ENCODE measurements at places on chromosomes 1 and 21. TPM values are rescaled to one million over a fixed set of nuclear protein-coding genes. Genes with fewer than 3 reads are reported as not detected.

Gene CHD5
- total RNA-seq, result 2.0 TPM

GRCh38 chr1:229941160-229941559 lies 125.9 kb upstream of the GALNT2 start:
- DNase-seq, result no peak

Gene SPRR2G
- not detected for total RNA-seq

Gene TEX50
- total RNA-seq, result not detected

DNA sequence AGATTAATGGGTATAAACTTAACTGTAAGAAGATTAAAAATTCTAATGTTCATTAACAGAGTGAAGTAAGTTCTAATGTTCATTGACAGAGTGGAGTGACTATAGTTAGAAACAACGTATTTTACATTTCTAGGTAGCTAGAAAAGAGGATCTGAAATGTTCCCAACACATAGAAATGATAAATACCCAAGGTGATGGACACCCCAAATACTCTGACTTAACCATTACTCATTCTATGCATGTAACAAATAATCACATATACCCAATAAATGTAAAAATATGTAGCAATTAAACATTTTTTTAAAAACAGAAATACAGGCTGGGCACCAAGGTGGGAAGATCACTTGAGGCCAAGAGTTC lies 62.1 kb downstream of the ABL2 start:
- DNase-seq, result no peak

Gene HPCAL4
- total RNA-seq, result 0.49 TPM

Gene SLC19A1
- 4.9 TPM for total RNA-seq

Gene PLA2G2F
- not detected for total RNA-seq

Gene SLC30A2
- not detected for total RNA-seq

Gene CAMK1G
- total RNA-seq, result not detected

Gene KRTAP21-2
- total RNA-seq, result not detected

DNA sequence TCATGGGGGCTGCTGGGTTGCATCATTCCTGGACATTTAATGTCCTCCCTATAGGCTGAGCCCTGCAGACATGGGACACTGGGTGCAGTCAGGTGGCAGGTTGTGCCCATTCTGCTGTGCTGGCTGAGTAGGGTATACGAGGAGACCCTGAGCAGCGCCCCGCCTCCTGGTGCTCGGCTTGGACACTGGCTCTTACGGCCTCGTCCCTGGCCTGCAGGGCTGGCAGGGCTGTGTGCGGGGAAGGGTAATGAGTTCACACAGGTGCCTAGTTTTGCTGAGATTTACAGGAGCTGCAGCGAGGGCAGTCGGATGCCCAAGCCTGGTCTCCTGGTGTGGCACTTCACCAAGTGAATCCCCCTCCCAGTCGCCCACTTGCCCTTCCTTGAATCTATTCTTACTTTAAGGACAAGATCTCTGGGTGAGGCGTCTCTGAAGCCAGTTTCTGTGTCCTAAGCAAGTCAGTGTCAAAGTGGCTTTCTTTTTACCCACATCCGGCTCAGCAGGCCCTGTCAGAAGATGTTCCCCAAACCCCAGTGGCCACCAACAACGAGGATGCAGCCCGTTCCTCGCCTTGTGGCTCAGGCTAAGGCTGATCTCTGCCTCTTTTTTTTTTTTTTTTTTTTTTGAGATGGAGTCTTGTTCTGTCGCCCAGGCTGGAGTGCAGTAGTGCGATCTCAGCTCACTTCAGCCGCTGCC lies 73.2 kb downstream of the MAN1C1 start:
- no peak for DNase-seq

Gene RNU1-4
- total RNA-seq, result 19,908 TPM

- no peak for DNase-seq
Measured at GRCh38 chr21:44365251-44365966, 12.0 kb downstream of the TRPM2 start.

Gene BTBD19
- 7.9 TPM for total RNA-seq

DNA sequence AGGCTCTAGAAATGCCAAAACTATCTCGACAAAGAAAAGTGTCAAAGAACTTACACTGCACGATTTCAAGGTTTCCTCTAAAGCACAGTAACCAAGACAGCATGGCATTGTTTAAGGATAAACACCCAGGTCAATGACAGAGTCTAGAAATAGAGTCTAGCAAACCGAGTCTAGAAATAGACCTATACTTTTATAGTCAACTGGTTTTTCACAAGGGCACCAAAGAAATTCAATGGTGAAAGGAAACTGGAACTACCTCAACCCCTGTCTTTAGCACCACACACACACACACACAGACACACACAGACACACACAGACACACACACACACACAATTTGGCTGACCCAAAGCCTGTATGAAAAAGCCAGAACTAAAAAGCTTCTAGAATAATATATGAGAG lies 67.1 kb upstream of the PGBD5 start:
- DNase-seq, result no peak

- DNase-seq, result no peak
Measured at GRCh38 chr1:223556414-223557129, 108.9 kb downstream of the CAPN8 start.

Gene TRPM2
- total RNA-seq, result 2.2 TPM

DNA sequence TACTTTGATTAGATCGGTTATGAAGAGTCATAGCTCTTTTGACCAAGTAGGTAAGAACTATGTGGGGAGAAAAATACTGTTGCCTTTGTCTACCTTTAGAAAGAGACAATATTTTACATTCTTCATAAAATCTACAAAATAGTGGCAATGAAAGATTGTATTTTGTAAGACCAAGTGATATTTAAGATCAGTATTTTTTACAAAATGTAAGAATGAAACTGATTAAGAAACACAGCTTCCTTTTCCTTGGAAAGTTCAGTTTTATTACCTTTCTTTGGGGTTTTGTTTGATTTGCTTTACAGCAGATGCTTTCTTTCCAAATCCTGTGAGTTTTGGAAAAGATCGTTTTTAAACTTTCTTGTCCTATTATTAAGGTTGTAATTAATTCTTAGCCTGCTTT lies 69.8 kb downstream of the SLC35A3 start:
- DNase-seq, result no peak

- DNase-seq, result no peak
Measured at GRCh38 chr1:158952416-158952815, 21.1 kb downstream of the PYHIN1 start.

- DNase-seq, result no peak
Measured at GRCh38 chr1:57423656-57424211, at the start of gene DAB1. TSS of gene DAB1 (minus strand) at chr1:57424060. CDS start at chr1:57291030, 133,030 bp downstream.

DNA sequence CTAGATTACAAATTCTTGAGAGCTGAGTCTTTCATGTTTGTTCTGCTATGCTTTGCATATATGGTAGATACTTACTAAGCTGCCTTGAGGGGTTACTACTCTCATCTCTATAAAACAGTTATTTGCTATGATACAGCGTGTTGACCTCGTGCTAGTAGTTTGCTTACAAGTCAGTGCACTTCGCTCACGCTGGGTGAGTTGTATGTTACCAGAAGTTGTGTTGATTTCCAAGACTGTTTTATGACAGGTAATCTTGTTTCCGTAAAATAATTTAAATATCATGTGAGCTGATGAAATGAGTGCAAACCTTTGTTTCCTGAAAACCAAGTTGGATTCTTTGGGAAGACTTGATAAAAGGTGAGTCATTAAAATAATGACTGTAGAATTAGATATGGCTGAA lies 7.3 kb downstream of the MRPS6 start:
- DNase-seq, result no peak

GRCh38 chr1:76677416-76678405 lies 189.6 kb upstream of the ST6GALNAC5 start:
- no peak for DNase-seq

DNA sequence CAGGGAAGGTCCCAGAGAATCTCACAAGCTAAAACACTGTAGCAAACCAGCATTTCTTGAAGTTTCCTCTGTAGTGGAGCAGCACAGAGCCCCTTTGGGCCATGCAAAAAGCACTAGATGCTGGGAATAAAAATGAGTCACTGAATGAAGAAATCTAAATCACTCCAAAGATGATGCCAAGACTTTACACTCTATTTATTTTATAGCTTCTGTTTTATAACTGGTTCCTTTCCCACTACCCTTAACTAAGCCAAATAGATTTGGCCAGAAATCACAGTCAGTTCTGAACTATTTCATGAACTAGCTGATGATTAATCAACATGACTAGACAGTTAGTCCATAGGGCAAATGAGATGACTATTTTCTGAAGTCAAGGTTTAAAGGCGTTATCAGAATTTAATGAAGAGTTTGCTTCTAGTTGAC lies 89.5 kb downstream of the SCMH1 start:
- DNase-seq, result no peak

DNA sequence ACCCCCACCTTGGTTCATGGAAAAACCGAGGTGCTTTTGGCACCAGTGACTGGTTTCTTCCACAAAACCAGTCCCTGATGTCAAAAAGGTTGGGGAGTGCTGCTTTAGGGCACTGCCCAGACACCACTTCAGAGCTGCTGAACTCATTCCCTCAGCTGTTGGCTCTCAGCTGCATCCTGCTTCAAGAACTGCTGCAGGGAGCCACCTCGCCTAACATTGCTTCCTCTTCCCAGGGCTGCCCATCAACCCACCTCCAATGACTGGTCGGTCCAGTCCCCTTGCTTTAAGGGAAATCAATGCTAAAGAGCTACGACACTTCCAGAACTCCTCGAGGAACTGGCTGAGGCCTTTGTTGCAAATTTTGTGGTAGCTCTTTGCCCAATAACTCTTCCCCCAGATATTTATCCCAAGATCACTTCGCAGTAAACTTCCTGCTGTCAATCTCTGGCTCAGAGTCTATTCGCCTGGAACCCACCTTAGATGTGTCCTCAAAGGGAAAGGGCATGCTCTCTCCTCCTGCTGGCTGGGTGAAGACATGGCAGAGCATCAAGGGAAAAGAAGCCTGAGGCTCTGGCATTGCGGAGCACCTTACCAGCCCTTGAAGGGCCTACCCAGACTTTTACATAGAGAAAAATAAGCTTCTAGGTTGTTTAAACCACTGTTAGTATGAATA lies 29.0 kb downstream of the C1orf52 start:
- DNase-seq, result no peak

DNA sequence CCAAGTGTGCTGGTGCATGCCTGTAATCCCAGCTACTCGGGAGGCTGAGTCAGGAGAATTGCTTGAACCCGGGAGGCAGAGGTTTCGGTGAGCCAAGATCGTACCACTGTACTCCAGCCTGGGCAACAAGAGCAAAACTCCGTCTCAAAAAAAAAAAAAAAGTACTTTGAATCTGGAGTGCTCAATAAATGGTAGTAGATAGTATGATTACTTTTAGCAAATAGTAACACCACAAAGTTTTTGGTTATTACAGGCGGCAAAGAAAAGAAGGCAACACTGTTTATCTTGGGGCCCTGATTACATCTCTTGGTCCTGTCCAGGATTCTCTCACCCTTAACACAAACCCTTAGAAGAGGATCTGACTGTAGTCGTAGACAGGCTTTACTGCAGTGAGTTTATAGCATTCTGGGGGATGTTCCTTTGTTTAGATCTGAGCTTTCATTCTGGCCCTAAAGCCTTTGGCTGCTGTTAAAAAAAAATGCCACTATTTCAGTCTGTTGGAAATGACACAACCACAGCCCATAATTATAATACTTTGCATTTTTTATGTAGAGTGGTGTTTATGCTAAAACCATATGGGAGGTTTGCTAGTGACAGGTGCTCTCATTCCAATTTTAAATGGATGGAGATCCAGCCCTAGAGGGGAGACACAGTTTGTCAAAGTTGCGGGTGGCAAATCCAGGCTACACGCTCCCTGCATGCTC lies 79.7 kb upstream of the SLC2A1 start:
- no peak for DNase-seq

Gene PAQR7
- 7.1 TPM for total RNA-seq

Gene IFNAR1
- 20.4 TPM for total RNA-seq

- no peak for DNase-seq
Measured at GRCh38 chr1:226436472-226436854, 28.6 kb upstream of the PARP1 start.

DNA sequence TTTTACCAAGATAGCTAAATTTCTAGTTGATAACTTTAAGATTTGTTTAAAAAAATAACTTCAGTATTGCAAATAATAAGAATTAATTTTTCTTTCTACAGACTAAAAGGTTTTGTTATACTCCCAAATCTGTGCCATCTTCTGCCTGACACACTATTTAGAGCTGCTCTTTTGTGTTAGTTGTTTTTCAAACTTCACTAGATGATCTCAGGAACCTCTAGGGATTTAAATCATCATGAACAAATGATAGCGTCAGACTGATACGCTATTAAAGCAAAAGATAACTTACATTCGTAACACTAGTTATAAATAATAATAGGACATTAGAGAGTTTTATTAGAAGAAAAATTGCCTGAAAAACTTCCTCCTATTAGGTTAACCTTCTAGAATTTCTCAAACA lies 243.1 kb upstream of the CXADR start:
- no peak for DNase-seq

Gene RTCA
- 14.5 TPM for total RNA-seq

Gene IL6R
- total RNA-seq, result 50.8 TPM

- DNase-seq, result no peak
Measured at GRCh38 chr1:77395051-77395450, 113.2 kb downstream of the AK5 start.

DNA sequence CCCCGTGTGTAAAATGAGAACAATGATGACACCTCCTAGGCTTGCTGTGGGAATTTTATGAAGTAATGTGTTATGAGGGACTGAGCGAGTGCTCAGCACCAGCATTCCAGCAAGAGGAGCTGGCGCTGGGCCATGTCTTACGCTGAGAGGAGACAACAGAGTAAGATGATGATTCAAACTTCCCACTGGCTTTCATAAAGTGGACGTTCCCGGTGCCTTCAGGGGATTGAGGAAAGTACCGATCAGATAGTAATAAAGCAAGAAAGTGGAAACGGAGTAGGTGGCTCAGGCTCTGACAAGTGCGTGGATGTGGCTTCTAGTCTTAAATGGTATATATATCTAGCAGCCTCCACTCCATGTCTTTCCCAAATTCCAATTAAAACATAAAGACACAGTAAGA lies 23.8 kb downstream of the EPHA10 start:
- DNase-seq, result no peak

Gene S100A9
- 4,658 TPM for total RNA-seq

DNA sequence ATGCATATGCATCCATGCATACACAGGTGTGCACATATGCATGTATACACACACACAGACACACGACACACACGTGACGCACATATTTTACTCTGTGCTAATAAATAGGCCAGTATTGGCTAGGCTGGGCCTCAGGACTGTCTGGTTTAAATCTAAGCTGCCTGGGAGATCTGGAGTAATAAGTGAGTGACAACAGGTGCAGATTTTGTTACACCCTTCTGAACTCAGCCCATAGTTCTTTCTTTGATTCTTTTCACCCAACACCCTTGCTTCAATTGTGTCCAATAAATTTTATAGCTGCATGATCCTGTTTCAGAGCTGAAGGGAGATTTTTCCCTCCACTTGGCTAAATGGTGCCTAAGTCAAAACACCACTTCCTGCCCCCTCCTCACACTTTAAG lies 132.8 kb downstream of the FGGY start:
- no peak for DNase-seq

DNA sequence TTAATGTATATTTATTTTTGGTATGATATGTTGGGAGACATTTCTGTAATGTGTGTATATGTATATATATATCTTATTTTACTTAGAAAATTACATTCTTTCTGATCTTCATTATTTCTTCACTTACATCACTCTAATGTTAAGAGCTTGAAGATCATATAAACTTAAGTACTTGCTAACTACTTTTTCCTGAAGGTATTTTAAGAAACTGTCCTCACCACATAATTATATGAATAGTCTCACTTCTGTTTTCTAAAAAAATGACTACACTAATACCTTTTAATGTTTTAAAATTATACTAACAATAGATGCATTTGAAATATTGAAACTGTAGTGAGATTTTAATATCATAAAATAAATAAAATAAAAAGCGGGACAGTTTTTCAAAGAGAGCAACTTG lies 377.1 kb downstream of the LRRIQ3 start:
- no peak for DNase-seq

Gene OR2T6
- total RNA-seq, result not detected
